NCI-H2081 treated with DMSO at 0.1 percent for 48 hours (cell line): ENCODE measurements at places on chromosomes 11 and 22.
A peak's percentile ranks its signal among the peaks of the same experiment; 100 is the strongest.

DNA sequence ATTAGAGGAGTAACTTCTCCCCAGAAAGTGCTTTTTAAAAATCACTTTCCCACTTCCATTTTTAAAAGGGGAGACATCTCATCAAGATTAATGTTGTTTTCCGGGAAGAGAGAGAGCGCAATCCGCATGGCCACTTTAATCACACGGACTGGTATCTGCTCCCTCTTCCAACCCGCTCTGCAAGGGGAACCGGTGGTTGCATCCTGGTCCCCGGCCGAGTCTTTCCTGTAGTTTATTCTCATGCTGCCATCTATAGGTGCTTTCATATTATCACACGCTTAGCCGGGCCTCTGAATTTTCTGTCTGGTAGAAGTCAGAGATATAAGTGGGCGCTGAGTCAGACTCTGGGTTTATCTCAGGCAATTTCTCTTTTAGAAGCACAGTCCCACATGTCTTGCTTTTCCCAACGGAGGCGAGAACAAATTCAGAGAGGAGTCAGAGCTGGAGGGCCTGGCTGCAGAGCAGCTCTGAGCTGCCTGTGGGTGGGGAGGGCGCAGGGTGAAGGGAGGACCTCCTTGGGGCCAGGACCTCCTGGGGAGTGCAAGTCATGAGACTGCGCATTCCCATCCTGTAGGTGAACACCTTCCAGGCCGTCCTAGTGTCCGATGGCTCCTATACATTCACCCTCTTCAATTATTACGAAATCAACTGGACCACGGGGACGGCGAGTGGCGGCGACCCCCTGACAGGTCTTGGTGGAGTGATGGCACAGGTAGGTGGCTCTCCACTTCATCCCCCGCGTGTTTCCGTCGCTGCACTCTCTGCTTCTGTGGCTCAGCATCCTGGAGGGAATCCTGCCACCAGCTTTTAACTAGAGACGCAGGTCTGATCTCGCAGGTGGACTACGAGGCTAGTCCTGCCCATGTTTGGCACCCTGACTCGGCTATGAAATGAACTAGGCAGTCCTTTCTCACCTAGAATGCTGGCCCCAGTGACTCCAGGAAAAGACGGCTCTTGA lies 11.7 kb downstream of the TECTA start:
- peak; percentile 33 for DNase-seq

GRCh38 chr11:65132988-65133700 lies 1.2 kb downstream of the SYVN1 start:
- DNase-seq: no peak

DNA sequence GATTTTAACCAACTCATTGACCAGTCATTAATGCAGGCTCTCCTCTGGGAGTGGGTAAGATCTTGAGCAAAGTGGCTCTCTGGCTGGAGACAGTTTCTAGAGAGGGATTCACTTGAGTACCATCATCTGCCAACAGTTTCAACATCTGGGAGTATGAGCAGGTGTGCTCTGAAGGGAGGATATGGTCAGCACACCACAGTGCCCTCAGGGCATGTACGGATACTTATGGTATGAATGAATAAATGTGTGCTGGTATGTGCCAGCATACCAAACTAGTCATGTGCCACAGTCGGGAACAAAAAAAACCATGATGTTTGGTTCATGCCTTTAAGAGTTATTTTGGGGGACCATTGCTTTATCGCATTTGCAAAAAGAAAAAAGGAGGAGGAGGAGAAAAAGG lies 1197.5 kb upstream of the TENM4 start:
- no peak for DNase-seq

GRCh38 chr22:29072193-29072978 lies 449 bp upstream of the KREMEN1 start:
- no peak for DNase-seq

DNA sequence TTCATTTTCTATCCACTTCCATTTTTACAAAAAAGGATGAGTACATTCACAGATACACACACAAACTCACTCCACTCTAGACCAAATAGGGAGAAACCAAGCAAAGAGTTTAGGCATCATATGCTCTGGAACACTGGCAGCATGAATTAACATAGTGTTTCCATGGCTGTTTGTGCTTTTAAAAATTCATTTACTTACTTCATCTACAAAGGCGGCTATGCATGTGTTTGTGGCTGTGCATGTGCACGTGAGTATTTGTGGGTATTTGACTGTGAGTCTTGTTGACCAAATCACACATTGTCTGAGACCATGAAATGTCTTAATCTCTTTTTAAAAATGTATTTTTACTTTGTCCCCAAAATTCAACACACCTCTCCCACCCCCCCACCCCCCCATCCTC lies 203.0 kb upstream of the SESN3 start:
- no peak for DNase-seq

- DNase-seq: no peak
Measured at GRCh38 chr22:47247579-47248240, 485.3 kb downstream of the TBC1D22A start.

- DNase-seq: no peak
Measured at GRCh38 chr11:79019975-79020374, 420.9 kb downstream of the TENM4 start.

- no peak for DNase-seq
Measured at GRCh38 chr11:116525961-116526495, 246.8 kb downstream of the BUD13 start.

GRCh38 chr11:47924184-47924691 lies 56.1 kb upstream of the PTPRJ start:
- DNase-seq: no peak

DNA sequence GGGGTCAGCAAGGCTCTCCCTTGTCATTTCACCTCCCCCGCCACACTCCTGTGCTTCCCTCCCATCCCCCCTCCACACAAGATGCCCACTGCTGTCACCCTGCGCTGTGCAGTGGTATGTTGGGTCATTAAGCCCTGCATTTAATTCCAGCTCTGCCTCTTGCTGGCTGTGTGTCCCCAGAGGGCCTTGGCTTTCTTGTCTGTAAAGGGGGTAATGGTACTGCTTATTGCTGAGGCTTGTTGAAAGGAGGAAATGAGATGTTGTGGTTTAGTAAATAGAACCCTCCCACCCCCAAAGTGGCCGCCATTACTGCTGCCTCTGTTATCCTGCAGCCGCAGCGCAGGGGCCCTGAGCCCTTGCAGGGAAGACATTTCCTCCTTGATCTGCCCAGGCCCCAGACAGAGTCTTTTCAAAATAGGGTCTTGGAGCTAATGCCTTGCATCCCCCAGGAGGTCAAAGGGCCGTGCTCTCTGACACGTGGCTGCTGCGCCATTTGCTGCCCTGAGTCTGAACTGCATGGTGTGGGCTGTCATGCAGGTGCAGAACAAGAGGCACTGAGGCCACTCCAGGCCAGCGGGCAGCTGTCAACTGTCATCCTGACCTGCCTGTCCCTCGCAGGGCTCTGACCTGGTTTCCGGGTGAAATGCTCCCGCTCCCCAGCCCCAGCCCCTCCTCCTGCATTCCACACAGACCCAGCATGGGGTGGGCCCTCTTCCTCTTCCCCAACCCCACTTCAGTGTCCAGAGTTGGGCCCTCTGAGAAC lies 18.7 kb downstream of the PVALB start:
- no peak for DNase-seq

GRCh38 chr11:62539238-62539925 lies 7.2 kb downstream of the AHNAK start:
- DNase-seq: no peak

DNA sequence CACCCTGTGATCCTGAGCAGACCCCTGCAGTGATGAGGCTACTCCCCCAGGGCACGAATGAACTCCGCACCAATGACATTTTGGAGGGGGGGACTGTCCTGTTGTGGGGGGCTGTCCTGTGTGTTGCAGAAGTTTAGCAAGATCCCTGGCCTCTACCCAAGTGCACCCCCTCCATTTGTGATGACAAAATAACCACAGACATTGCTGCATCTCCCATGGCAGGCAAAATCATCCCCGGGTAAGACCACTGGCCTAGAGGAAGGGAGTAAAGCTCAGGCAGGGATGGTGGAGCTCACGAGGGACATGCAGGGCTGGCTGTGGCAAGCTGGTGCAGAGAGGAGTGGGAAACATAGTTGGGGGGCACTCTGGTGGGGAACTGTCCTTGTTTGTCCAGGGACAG lies 40.6 kb downstream of the NECTIN1 start:
- no peak for DNase-seq

- no peak for DNase-seq
Measured at GRCh38 chr22:20039683-20040325, 18.9 kb downstream of the TANGO2 start.

DNA sequence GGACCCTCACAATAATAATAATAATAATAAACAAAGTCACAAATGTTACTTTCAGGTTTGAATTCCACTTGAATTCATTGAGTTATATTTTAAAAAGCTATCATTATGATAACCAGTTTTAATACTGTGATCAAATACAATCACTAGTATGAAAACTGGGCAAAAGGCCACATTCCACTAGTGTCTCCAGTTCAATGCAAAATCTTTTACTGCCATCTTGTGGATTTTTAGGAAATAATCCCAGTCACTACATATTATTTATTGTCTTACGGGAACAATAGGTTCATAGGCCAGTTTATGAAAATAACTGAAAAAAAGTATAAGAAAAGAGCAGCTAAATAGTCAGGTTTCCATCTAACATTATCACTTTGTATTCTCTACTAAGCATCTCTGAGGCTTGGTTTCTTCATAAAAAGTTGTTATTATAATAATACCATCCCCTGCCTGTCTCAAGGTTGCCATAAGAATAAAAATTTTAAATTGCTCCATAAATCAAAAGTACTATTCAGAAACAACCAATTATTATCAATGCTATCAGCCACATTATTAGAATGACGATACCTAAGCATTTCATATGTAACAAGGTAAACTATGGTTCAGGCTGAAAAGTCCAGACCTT lies 533.9 kb upstream of the CCDC90B start:
- no peak for DNase-seq

DNA sequence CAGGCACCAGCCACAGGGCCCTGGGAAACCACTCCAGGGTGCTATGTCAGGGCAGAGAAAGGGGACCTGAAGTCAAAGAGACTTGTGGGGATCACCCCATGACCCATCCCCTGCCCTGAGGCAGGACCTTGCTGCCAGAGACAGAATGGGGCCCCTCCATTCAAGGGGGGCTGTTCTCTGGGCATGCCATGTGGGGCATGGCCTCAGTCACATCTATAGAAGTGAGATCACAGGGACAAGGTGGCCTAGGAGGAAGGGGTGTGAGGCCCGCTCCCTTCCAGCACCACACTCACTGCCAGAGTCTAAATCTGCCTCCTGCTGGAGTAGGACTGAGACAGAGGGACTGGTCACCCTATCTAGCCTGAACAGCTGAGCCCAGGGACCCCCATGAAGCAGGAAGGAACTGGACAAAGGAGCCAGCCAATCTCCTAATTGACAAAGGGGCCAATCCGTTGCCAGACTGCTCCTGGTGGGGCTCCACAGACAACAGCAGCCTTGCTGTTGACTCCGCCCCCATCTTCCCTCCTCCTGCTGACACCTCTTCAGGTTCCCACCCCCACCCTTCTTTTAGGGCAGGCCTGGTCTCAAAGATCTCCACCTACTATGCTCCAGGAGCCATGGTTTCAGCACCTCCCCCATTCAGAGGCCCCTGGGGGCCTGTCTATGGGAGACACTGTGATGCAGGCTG lies 26.0 kb downstream of the NEAT1 start:
- DNase-seq: no peak

- no peak for DNase-seq
Measured at GRCh38 chr11:36724742-36725385, 126.8 kb upstream of the RAG2 start.

- DNase-seq: no peak
Measured at GRCh38 chr11:8017071-8017470, 29.9 kb downstream of the EIF3F start.

- no peak for DNase-seq
Measured at GRCh38 chr11:108206171-108206570, 16.3 kb downstream of the NPAT start.

- DNase-seq: no peak
Measured at GRCh38 chr11:106159836-106160235, 82.4 kb downstream of the AASDHPPT start.

- no peak for DNase-seq
Measured at GRCh38 chr11:101923554-101923953, 7.2 kb upstream of the ANGPTL5 start.

DNA sequence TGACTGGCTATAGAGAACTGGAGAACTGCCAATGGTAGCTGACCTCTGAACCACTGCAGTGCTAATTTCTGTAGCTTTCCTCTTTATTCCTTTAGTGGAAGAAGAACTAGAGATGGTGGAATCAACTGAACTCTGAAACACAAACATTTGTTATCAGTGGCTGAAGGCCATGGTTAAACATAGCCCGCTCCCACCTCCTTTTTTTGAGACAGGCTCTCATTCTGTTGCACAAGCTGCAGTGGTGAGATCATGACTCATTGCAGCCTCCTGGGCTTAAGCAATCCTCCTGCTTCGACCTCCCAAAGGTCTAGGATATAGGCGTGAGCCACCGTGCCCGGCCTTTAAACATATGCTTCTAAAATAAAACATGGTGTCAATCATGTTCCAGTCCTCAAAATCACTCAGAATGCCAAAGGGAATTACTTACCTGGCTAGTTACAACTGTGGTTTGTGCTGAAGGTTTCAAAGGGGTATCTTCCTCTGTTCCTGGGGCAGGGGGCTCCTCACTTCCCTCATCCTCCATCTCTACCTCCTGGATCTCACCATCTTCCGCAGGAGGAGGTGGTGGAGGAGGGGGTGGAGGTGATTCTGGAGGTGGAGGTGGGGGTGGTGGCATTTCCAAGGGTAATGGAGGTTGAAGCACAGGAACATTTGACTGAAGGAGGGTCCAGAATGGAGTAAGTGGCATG lies 9.0 kb upstream of the AGBL2 start:
- DNase-seq: no peak
